ENCODE measurements at places on chromosomes 4 and X. TPM values are rescaled to one million over a fixed set of nuclear protein-coding genes. Genes with fewer than 3 reads are reported as not detected.

The CT83 gene
- not detected for polyA plus RNA-seq

The CYBB gene
- 23.5 TPM for polyA plus RNA-seq

The SLITRK4 gene
- polyA plus RNA-seq = 11.2 TPM

The KLHL13 gene
- 55.5 TPM for polyA plus RNA-seq

The SPATA4 gene
- polyA plus RNA-seq = 0.34 TPM

The NR3C2 gene
- 12.1 TPM for polyA plus RNA-seq

The ANTXR2 gene
- polyA plus RNA-seq = 112 TPM

The GJB1 gene
- not detected for polyA plus RNA-seq

The C1GALT1C1 gene
- 20.7 TPM for polyA plus RNA-seq

The COL25A1 gene
- 4.2 TPM for polyA plus RNA-seq

The PDZD4 gene
- polyA plus RNA-seq = 3.9 TPM

The PRDM5 gene
- polyA plus RNA-seq = 8.1 TPM

The SMIM20 gene
- polyA plus RNA-seq = 42.9 TPM

The LRIT3 gene
- polyA plus RNA-seq = 0.10 TPM

DNA sequence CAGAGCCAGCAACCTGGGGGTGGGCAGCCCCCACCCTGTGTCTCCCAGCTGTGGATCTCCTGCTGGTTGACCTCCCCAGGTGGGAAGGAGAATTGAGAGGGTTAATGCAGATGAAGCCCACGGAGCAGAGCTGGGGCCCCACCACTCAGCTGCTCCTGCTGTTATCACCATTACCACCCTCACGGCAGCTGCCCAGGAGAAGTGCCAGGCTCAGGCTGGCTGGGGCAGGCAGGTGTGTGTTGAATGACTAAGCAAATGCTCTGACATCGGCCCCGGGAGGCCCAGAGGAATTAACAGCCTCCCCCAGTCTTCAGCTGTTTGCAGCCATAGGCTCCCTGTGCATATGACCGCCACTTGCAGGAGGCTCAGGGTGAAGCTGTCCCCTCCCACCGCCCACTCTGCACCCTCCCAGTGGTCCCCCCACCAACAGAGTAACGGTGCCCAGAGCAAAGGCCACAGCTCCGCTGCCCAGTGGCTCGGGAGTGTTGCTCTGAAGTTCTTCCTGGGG is 133.8 kb downstream of the CPZ start:
- no peak for DNase-seq

DNA sequence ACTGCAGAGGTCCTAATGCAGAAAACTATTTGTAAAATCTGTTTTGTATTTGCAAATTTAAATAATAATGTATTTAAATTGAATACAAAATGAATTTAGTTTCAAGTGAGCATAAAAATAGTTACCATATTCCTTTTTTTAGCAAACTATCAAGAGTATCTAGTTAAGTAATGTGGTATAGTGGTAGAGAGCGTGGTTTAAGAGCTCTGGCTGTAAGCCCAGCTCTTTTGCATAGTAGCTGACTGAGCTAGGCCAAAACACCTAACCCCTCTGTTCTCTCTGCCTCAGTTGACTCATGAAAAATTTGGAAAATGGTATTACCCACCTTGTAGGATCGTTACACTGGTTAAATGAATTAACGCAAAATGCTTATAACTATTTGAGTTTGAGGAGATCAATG is 18.1 kb upstream of the ADAD1 start:
- no peak for DNase-seq

GRCh38 chr4:88659055-88659889 is 38.4 kb downstream of the NAP1L5 start:
- DNase-seq = peak; percentile 38

DNA sequence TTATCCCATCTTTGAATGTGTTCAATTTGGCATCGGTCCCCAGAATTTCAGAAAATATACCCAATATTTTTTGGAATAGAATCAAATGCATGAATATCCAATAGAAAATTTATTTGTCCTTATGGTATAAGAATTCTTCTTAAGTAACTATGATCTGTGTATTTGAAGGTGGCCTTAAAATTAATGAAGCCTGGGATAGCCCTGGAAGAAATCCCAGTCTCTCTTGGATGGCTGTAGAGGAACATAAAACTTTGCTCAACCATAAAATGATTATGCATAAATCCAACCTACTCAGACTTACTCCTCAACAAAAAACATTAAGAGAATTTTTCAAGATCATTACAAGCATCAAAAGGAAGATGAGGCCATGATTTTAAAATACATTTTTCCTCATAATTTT is 269.4 kb upstream of the SMIM31 start:
- peak; percentile 81 for DNase-seq

- DNase-seq = no peak
These were observed 339.2 kb upstream of the GATB start for GRCh38 chr4:152099981-152100378.

- DNase-seq = no peak
These were observed 511.3 kb upstream of the TENM3 start for GRCh38 chr4:181731900-181732299.

DNA sequence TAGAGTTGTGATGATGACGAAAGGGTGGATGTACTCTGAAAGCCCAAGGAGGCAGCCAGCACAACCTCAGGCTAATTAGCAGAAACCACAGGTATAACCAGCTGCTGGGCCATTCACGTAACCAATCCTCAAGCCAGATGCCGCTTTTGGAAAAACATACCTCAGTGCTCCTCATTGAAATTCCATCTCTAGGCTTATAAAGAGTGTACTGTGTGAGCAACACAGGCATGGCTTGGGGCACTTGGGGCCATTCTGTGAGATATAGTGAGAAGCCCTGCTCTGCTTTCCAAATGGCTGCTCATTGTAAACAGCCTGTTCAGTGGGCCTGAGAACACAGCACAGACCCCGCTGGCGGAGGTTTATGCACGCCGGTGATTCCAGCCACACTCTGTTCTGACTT is 182.1 kb upstream of the HHIP start:
- no peak for DNase-seq

GRCh38 chr4:17038510-17039176 is 140.2 kb upstream of the LDB2 start:
- DNase-seq = no peak

- DNase-seq = no peak
These were observed 26.0 kb upstream of the SETD7 start for GRCh38 chr4:139582044-139582443.

DNA sequence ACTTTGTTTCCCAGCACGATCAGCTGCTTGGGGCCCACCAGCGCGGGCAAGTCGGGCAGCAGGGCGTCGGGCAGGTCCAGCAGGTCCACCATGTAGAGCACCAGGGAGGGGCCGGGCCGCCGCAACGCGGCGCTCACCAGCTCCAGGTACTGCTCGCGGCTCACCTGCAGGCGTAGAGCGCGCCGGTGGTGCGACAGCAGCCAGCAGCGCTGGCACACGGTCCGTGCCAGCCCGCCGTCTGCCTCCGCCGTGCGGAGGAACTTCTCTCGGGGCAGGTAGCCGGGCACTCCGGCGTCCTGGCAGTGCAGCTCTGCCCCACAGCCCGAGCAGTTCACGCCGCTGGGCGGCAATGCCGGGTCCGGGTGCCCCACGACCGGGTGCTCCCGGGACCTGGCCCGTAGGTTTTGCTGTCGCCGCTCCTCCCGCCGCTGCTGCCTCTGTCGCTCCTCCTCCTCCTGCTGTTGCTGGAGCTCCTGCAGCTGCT is 527 bp downstream of the NOA1 start:
- no peak for DNase-seq

- no peak for DNase-seq
These were observed 35.4 kb upstream of the CRMP1 start for GRCh38 chr4:5928274-5928673.

GRCh38 chrX:131987252-131987651 is 35.9 kb upstream of the STK26 start:
- DNase-seq = no peak

GRCh38 chr4:37243051-37243450 is 1.5 kb upstream of the NWD2 start:
- no peak for DNase-seq

GRCh38 chrX:125236955-125237354 is 82.7 kb upstream of the TEX13C start:
- DNase-seq = no peak

DNA sequence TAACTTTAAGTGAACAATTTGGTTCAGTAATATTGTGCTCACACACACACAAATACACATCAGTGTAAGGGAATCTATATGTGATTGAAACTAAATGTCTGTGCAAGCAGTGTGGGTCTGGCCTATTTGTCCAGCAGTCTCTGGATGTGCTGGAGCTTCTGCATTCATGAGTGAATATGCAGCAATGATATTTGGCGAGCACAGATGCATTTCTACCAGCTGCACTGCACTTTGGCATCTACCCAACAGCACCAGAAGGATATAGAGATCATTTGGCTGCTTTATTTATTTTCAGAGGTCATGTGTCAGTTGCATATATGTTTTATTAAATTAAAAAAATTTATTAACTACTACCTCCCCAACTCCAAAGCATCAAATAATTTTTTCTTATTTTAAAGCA is 613.4 kb upstream of the NR3C2 start:
- DNase-seq = peak; percentile 26

GRCh38 chrX:53354669-53355068 is 67.8 kb downstream of the SMC1A start:
- no peak for DNase-seq

GRCh38 chrX:31449081-31449480 is 377.2 kb upstream of the FTHL17 start:
- DNase-seq = no peak

GRCh38 chr4:188934320-188934962 is 795.2 kb downstream of the TRIML1 start:
- no peak for DNase-seq

- DNase-seq = no peak
These were observed 19.3 kb downstream of the GPR143 start for GRCh38 chrX:9746148-9746888.

DNA sequence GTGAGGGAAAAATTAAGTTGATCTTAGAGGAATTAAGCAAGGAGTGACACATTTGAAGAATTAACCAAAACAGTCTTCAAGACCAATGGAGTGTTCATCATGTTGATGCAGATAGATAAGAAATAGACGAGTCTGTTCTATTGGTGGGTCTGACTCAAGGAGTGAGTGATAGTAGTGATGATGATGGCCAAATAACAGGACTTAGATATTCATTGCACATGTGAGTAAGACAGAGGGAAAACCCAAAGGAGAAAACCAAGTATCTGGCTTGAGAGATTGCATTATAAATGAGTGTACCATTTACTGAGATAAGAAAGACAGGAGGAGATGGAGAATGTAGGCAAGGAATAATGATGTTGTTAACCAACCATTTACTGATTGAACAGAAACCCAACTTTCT is 321.3 kb downstream of the ADGRL3 start:
- no peak for DNase-seq

DNA sequence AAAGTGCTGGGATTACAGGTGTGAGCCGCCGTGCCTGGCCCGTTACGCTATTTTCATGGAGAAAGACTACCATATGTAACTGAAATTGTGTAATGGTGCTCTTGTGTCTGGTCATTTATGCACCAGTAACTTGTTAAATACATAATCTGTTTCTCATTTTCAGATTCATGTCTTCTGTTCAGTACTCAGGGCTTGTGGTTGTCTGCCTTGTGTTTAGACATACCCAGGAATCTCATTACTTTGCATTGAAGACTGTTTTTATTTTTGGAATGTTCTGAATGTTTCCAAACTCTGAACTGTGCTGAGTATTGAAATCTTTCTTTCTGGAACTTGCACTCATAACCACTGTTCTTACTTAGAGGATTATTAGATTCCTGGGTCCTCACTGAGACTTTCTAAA is 52.8 kb downstream of the PDLIM5 start:
- no peak for DNase-seq

DNA sequence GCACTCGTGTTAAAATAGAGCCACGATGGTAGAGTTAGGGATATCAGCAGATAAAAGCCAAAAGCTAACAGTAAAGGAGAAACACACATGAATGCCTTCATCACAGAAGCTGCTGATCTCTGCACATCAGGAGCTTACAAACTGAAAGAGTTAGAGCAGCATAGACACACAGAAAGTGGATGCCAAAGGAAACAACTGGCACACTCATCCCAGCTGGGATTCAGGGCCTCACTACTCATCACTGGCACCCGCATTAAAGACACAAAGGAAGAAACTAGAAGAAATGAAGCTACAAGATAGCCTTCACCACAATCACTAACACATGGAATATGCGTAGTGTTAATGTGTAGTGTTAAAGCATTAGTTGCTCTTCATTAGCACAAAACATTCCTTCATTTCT is 156.4 kb upstream of the TBL1X start:
- no peak for DNase-seq

DNA sequence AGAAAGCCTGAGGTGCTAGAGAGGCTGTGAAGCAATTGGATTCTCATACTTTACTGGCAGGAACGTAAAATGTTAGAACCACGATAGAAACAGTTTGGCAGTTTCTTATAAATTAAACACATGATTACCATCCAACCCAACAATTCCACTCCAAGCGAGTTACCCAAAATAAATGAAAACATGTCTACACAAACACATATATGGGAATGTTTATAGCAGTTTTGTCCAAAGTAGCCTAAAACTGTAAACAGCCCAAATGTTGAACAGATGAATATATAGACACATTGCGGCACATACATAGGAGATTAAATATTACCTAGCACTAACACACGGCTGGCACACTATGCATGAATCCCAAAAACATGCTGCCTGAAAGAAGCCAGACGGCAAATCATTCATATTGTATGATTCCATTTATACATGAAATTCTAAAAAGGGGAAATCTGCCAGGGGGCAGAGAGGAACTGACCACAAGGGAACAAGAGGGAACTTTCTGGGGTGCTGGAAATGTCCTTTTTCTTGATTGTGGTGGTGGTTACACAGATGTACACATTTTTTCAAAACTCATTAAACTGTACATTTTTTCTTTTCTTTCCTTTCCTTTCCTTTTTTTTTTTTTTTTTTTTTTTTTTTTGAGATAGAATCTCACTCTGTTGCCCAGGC is 50.4 kb upstream of the SLC25A4 start:
- DNase-seq = no peak

GRCh38 chr4:25769251-25769650 is 93.5 kb downstream of the SEL1L3 start:
- DNase-seq = peak; percentile 31

GRCh38 chr4:41424522-41424921 is 113.4 kb upstream of the LIMCH1 start:
- DNase-seq = peak; percentile 19

DNA sequence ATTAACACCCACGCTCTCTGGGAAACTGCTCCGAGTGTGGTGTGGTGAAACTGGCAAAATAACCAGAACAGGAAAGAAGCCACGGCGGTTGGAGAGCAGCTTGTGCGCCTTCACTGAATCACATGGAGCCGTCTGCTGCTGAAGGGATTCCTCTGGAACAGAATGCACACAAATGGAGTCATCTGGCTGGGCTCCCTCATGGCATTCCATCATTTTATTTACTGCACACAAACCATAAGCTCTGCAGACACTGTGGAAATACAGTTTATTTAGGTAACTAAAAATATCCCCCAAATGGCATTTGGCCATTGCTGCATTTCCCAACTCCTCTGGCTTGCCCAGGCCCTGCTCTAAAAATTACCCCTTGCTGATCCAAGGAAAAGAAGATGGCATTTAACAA is 187.0 kb upstream of the S100G start:
- DNase-seq = peak; percentile 62

All from muscle of back (tissue), 13 donors.